ENCODE measurements at places on chromosomes 3 and 15.

DNA sequence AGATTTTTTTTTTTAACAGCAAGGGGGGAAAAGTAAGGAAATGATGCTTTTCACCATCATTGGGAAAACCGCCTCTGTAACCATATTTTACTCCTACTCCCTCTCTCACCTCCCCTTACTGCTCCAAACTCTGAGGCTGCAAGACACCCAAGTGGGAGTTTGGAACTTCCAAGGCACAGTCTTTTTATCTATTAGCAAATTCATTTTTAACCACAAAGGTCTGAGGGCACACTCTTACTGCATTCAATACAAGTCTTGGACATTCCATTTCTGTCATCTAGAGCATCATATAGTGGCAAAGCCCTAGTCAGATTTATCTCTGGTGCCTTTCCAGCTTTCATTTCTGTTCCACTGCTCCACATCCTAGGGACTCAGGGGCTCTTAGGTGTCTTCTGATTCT lies 13.2 kb downstream of the FAM162A start:
- no peak for DNase-seq

GRCh38 chr3:127911421-127911931 lies 3.6 kb upstream of the KBTBD12 start:
- DNase-seq: no peak

- no peak for DNase-seq
These were observed 67.2 kb downstream of the CRTC3 start for GRCh38 chr15:90596943-90597342.

- DNase-seq: no peak
These were observed 244.5 kb downstream of the ZIC4 start for GRCh38 chr3:147161833-147162232.

DNA sequence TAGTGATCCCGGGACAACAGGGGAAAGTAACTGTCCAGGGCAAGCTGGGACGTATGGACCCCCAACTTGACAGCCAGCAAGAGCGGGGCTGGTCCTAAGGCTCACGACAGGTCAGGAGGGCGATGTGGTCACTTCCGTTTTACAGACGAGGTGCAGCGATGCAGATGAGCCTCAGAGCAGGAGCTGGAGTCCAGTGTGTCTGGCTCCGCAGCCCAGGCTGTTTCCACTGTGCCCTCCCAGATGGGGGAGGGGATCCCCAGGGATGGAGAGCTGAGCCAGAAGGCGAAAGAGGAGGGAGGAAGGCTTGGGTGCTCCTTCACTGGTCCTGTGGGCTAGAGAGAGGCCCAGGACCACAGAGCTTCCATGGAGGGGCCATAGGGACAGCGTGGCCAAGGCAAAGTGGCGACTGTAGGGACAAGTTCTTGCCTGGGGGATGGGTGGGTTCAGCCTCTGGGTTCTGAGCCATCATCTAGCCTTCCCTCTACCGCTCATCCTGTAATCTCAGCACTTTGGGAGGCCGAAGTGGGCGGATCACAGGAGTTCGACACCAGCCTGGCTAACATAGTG lies 5.7 kb downstream of the SNX33 start:
- DNase-seq: no peak

DNA sequence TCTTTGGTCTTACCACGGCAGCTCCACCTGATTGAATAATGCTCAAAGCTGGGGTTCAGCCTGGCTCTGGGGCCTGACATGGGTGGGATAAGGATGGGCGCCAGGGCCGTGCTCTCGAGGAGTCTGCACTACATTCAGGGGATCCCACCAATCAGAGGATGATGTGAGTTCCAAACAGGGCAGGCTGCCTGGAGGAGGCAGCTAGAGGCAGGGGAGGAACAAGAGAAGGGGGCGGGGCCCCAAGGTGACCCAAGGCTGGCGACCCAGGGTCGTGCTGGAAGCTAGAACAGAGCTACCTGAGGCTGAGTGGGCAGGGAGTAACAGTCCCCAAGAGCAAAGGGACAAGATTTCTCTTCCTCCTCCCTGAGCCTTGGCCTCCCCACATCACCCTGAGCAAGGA lies 56.1 kb downstream of the PCSK6 start:
- no peak for DNase-seq

GRCh38 chr15:79883579-79884203 lies 13.1 kb downstream of the MTHFS start:
- DNase-seq: no peak

DNA sequence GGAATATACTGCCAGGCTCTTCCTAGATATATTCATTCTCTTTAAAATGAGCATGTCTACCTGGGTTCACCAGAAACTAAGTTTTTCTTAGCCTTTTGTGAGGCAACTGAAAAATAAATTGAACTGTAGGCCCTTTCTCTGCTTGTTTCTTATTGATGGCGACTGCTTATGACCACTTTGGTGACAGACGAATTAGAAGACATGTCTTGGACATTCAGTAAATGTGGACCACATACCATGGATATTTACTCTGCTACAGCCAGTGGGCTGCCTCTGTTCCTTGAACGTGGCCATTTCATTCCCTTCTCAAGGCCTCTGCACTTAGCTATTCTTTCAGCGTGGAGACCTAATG lies 603 bp upstream of the SELENOK start:
- DNase-seq: no peak

DNA sequence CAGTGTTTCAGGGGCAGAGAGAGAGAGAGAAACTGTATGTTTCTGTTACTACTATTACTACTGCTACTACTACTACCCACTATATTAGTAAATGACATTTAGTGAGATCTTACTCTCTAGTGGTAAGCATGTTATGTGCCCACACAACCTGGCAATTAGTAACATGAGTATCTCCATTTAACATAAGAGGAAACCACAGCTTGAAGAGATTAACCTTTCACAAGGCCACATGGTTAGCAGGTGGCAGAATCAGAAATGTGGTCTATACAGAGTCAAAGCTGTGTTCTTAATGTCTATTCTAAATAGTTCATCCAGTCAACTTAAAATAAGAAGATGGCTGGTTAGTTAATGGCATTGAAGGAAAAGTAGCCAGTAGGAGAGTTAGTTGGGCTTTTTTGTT lies 961.6 kb downstream of the MCTP2 start:
- DNase-seq: no peak

DNA sequence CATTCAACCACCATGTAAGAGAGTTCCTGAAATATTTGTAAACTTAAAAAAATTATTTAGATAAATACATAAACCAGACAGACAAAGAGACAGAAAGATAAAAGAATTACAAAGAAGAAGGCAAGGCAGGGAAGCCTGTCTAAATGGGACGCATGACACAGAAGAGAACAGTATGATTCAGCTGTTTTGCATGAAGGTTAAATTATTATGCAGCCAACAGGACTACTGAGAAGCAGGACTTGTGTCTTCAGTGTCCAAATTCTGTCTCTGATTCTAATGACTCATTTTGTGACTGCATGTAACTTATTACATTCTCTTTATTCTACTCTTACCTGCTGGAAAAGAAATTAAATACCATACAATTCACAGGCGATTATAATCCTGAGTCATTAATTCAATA lies 340.4 kb upstream of the KCNMB2 start:
- no peak for DNase-seq

DNA sequence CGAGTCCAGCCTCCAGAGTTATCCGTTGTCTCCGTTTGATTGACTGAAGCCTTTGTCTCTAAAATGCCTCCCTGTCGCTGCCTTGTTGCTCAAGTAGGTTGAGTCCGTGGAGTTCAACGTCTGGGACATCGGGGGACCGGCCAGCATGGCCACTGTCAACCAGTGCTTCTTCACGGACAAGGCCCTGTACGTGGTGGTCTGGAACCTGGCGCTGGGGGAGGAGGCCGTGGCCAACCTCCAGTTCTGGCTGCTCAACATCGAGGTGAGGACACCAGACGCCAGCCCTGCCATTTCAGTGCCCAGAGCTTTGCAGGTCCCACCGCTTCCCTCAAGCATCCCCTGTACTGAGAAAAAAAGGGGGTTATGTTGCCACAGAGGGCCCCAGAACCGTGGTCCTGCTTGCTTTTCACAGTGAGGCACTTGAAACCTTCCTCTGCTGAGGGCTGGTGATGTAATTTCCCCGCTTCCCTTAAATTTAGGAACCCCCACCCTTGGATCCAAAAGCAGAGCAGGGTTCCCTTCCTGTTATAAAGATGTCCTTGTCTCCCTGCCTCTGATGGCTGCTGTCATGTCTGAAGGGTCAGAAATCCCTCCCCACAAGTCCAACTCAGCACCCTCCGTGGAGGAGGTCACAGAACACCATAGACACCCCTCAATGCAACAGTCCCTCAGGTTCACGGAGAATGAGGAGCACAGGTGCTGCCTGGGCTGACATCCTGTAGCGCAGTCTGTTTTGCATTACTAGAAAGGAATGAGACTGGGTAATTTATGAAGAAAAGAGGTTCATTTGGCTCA lies 105.7 kb downstream of the LRRK1 start:
- DNase-seq: no peak

DNA sequence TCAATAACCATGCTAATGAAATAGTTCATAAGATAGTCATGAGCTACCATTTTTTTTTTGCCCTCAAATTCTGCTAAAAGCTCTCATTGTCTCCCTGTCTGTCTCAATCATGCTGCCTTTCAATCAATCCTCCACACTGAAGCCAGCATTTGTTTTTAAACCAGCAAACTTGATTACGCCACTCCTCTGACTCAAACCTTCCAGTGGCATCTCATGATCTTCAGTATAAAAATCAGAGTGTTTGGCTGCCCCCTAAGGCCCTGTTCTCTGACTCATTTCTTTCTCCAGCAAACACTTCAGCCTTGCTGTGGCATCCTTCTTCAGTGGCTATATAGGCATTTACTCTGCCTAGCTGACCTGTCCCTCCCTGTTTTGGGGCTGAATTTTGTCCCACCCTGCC lies 36.0 kb upstream of the EOMES start:
- DNase-seq: no peak

DNA sequence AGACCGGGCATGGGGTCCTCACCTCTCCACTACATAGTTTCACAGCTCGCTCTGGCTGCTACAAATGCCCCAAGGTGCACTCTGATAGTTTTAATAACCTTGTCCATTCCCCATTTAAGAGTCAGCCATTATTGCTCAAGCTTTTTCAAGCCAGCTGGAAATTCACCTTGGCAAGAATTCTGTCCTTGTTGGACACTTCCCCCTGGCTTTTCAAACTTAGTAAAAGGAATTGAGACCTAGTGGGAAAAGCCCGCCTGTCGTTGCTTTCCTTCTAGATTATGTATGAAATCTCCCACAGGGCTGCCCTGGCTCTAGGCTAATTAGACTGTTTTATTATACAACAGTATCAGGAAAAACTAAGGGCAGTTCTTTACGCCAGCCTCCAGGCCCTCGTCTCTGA lies 293.7 kb upstream of the GADL1 start:
- DNase-seq: no peak

- no peak for DNase-seq
These were observed 586 bp downstream of the LRRK1 start for GRCh38 chr15:100919481-100920405.

GRCh38 chr3:88440701-88441100 lies 290.9 kb downstream of the C3orf38 start:
- DNase-seq: no peak

GRCh38 chr3:149767720-149768119 lies 15.4 kb upstream of the COMMD2 start:
- no peak for DNase-seq

DNA sequence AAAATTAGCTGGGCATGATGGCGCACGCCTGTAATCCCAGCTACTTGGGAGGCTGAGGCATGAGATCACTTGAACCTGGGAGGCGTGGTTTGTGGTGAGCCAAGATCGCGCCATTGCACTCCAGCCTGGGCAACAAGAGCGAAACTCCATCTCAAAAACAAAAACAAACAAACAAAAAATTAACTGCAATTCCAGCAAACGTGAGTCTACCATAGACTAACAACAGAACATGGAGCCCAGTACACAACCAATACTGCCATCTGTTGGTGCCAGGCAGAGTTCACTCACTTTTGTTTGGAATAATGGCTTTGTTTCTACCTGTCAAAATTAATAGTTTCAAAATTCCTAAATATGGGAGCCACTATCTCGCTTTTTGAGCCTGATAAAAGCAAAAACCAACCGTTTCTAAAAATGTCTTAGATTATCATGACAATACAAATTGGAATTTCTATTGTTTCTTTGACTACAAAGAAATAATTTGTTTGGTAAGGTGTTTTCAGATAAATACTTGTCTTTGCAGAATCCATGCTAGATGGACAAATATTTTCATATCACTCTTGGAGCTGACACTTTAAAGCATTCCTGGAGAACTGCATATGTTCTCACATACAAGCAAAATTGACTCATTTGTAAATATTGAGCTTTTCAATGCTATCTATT lies 45.0 kb downstream of the GPR176 start:
- DNase-seq: no peak

GRCh38 chr15:85006655-85007054 lies 25.0 kb downstream of the PDE8A start:
- DNase-seq: no peak

- no peak for DNase-seq
These were observed 580.5 kb downstream of the NSUN3 start for GRCh38 chr3:94643400-94643799.

- DNase-seq: no peak
These were observed 320.6 kb downstream of the UACA start for GRCh38 chr15:70442616-70443321.

GRCh38 chr3:130636480-130637234 lies 110.0 kb downstream of the PIK3R4 start:
- no peak for DNase-seq

- DNase-seq: no peak
These were observed 536.1 kb downstream of the AGBL1 start for GRCh38 chr15:86615816-86616215.

DNA sequence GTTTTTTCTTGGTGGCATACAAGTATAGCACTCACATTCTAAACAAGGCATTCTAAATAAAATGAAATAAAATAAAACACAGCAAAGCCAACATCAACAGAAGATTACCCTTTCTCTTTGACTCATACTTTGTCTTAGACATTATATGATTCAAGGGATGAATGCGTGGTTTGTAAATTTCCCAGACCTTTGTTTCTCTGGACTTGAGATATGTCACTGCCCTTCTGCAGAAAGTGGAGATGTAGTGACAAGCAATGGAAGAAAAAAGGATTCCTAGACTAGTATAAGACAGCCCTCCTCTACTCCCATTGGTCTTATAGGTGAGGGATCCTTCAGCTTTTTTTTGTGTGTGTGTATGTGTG lies 22.4 kb downstream of the NANOGP8 start:
- no peak for DNase-seq

DNA sequence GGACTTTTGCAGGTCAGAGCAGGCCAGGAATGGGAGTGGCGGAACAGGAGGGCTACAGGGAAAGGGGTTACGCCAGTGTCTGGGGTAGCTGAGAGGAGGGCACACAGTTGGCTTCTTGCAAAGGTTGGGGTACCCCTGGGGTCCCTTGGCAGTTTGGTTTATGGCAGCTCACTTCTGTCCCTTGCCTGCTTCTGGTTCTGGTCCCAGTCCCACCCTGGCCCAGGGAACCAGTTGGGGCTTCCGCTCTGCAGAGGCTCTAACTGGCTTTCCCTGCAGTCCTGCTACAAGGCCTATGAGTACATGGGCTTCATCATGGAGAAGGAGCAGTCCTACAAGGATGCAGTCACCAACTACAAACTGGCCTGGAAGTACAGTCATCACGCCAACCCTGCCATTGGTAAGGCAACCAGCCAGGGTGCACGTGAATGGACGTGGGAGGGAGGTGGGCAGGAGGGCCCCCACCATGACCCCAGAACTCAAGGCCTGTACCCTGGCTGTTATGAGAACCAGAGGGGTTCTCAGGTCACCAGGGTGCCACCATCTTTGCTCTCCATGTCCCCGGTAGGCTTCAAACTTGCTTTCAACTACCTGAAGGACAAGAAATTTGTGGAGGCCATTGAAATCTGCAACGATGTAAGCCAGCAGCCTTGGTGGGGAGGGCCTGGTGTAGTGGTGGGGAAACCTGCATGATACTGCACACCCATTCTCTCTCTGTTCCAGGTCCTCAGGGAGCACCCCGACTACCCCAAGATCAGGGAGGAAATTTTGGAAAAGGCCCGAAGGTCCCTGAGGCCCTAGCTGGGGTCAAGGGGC lies 15.2 kb downstream of the CSRNP1 start:
- DNase-seq: no peak
